ENCODE measurements at places on chromosomes 16 and 17. TPM values are rescaled to one million over a fixed set of nuclear protein-coding genes. Genes with fewer than 3 reads are reported as not detected.
A peak's percentile ranks its signal among the peaks of the same experiment; 100 is the strongest.

Gene NAA60
- total RNA-seq: 5.6 TPM

GRCh38 chr17:35732806-35733136 is 1.3 kb downstream of the RASL10B start:
- H3K27ac ChIP-seq: no peak overlapping the region
- no peaks in the 10 kb centered on the region for H3K27me3 ChIP-seq
- no peak overlapping the region for H3K4me3 ChIP-seq
- no peak for DNase-seq

Gene CYLD
- 37.3 TPM for total RNA-seq

Gene KRTAP2-4
- total RNA-seq: not detected

DNA sequence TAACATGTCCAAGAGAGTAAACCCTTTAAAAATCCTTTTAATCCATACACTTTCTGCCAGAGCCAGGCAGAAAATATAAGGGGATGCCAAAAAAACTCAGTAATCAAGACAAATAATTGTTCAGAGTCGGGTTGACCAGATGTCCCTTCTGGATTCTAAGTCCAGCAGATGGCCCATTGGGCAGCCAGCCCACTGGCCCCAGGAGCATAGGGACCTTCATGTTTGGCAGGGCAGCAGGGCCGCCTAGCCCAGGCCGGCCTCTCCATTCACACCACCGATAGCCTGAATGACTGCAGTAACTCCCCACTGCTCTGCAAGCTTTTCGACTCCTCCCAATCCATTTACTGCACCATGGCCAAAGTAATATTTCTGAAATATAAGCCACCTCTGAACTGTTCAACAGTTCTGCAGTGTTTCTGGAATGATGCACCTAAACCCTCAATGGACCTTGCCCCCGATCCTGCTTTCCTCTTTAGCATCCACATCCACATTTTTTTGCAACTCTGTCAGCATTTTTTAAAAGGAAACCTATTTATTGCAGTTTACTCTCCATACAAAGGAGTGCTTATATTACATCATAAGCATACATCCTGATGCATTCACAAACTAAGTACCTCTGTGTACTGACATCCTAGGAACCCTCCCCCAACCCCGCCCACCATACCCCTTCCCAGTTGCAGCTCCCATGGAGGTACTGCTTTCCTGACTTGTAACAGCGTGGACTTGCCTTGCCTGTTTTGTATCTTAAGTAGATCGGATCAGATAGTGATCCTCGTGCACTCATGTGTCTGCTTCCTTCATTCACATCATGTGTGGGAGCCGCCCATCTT is 46.4 kb downstream of the LDHD start:
- H3K27me3 ChIP-seq: no peaks in the 10 kb centered on the region
- no peak for DNase-seq
- no peaks in the 10 kb centered on the region for H3K36me3 ChIP-seq
- H3K4me3 ChIP-seq: no peak overlapping the region
- H3K4me1 ChIP-seq: peaks cover 11% of the 10 kb centered on the region

Gene MT3
- not detected for total RNA-seq

DNA sequence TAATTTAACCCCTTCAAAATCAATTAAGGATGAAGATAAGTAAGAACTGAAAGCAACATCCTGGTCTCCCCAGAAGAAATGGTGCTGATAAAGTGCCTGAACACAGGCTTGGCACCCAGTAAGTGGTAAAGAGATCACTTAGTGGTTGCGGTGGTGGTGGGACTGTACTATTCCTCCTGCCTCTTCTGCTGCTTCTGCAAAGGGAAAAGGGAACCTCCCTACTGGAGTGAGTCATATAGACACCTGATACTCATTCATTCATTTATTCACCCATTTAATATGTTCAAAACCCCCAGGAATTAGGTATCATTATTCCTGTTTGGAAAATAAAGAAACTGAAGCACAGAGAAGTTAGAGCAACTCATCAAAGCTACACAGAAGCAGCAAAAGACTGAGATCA is 60.6 kb downstream of the CDYL2 start:
- H3K36me3 ChIP-seq: no peaks in the 10 kb centered on the region
- H3K4me1 ChIP-seq: no peaks in the 10 kb centered on the region

Gene FBXL16
- total RNA-seq: 0.56 TPM

DNA sequence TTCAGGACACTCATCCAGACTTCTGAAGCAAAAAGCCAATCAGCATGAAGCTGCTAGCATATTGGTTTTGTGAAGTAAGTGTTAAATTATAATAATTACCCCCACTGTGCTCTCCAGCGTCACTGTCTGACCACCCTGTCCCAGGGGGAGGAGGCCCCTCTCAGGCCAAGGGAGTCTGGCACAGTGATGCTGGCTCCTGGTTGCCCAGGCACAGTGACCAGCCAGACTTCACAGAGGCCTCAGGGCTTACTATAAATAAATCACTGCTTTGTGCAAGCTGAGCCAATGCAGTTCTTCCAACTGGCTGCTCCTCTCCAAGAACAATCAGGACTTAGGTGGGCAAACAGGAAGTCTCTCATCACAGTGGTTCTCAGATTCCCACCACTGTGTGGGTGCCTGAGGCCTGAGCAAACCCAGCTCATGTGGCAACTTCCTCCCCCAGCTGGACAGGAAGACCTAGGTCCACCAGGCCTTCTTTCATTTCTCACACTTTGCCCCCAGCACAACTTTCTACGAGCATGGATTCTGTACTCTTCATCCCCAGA is 1.7 kb upstream of the DBNDD1 start:
- H3K4me1 ChIP-seq: peaks cover 10% of the 10 kb centered on the region
- no peaks in the 10 kb centered on the region for H3K27me3 ChIP-seq
- no peak overlapping the region for H3K4me3 ChIP-seq
- H3K36me3 ChIP-seq: no peaks in the 10 kb centered on the region
- peak overlapping the region; percentile 52 for H3K27ac ChIP-seq
- peak; percentile 76 for DNase-seq

- peaks cover 16% of the 10 kb centered on the region for H3K4me1 ChIP-seq
- H3K27ac ChIP-seq: peak overlapping the region; percentile 30
- no peaks in the 10 kb centered on the region for H3K27me3 ChIP-seq
- DNase-seq: peak; percentile 94
- no peaks in the 10 kb centered on the region for H3K36me3 ChIP-seq
- H3K4me3 ChIP-seq: no peak overlapping the region
Measured at GRCh38 chr17:64115822-64116534, 14.0 kb downstream of the ERN1 start.

DNA sequence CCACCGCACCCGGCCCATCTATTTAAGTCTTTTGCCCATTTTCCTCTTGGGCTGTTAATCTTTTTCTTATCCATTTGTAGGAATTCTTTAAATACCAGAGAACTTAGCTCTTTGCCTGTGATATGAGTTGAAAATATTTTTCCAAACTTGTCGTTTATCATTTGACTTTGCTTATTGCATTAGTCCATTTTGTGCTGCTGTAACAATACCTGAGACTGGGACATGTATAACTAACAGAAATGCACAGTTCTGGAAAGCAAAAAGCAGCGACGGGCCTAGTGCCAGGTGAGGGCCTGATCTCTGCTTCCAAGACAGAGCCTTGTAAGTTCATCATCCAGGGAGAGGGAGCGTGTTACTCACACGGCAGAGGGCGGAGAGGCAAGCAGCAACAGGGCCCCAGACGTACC is 25.6 kb upstream of the BHLHA9 start:
- H3K4me1 ChIP-seq: 0 out of 2 replicates have a peak, but pooled peaks cover 2% of the 10 kb centered on the region
- peak; percentile 33 for DNase-seq
- no peak overlapping the region for H3K27ac ChIP-seq
- H3K4me3 ChIP-seq: no peak overlapping the region
- peaks cover 2% of the 10 kb centered on the region for H3K27me3 ChIP-seq

- no peaks in the 10 kb centered on the region for H3K36me3 ChIP-seq
- H3K4me1 ChIP-seq: peaks cover 15% of the 10 kb centered on the region
- no peak overlapping the region for H3K27ac ChIP-seq
- H3K27me3 ChIP-seq: peaks cover 27% of the 10 kb centered on the region
- peak; percentile 21 for DNase-seq
Measured at GRCh38 chr17:28532050-28532960, 20.1 kb downstream of the UNC119 start.

DNA sequence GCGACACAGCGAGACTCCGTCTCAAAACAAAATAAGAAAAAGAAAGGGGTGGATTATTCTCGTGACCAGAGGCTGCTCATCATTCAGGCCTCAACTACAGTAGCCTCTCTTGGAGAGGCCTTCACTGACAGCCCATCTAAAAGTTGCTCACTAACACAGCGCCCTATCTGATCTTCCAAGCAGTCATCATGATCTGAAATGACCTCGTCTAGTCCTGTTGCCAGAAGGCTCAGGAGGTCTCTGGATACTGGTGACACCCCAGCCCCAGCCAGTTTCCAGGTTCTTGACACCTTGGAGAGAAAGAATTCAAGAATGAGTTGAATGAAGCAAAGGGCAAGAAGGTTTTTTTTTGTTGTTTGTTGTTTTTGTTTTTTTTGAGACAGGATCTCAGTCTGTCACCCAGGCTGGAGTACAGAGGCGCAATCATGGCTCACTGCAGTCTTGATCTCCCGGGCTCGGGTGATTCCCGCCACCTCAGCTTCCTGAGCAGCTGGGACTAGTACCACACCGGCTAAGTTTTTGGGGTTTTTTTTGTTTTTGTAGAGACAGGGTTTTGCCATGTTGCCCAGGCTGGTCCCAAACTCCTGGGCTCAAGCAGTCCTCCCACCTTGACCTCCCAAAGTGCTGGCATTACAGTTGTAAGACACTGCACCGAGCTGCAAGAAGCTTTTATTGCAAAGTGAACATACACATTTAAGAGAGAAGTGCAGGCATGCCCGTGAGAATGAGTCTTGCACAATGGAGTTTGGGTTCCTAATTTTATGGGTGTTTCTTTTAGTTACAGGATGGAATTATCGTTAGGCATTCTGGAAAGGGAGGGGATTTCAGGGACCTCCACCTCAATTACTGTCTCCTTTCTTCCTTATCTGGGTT is 2.7 kb upstream of the ZC3H7A start:
- DNase-seq: no peak
- H3K4me1 ChIP-seq: peaks cover 19% of the 10 kb centered on the region
- peaks cover 3% of the 10 kb centered on the region for H3K36me3 ChIP-seq
- H3K27ac ChIP-seq: no peak overlapping the region

Gene USB1
- total RNA-seq: 23.1 TPM

- H3K4me3 ChIP-seq: no peak overlapping the region
- H3K27me3 ChIP-seq: peaks cover 20% of the 10 kb centered on the region
- DNase-seq: no peak
- no peaks in the 10 kb centered on the region for H3K36me3 ChIP-seq
- H3K27ac ChIP-seq: no peak overlapping the region
Measured at GRCh38 chr17:58360296-58361063, 8.5 kb upstream of the SUPT4H1 start.

DNA sequence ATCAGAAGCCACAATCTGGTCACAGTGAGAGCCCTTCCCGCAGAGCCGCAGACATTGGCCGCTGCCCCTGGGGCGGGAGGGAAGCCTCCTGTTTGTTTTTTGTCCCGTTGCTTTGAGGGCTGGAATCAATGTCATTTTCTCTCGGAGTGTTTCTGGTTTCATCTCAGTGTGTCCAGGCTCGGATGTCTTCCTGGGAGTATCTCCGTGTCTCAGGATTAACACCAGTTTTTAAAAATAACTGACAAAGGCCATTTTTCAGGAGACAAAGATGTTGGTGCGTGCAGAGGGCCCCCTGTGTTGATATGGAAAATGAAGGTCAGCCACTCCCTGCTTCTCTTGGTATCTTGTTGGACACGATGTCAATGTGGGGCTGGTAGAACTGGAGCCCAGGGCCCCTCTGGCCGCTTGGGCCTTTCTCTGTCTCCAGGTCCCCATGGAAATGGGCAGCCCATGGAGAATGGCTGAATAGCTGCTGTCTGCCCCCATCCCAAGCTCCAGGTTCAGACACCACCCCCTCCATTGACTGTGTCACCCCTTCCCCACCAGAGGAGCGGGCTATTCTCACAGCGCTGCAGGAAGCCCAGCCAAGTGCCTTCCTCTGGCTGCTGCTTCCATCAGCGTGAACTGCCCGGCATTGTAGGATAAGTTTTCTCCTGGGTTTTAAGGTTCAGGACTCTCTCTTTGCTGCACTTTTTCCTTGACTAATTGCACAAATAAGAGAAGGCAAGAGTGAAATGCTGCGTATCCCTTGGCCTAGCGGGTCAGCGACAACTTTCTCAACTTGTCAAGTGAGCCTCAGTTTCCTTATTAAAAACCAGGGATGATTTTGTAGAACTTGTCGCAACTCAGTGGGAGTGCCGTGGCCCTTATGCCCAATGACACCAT is 72.2 kb upstream of the METTL9 start:
- no peak for DNase-seq
- no peaks in the 10 kb centered on the region for H3K36me3 ChIP-seq
- H3K27me3 ChIP-seq: peaks cover 9% of the 10 kb centered on the region
- H3K4me1 ChIP-seq: peaks cover 4% of the 10 kb centered on the region
- H3K27ac ChIP-seq: no peak overlapping the region
- H3K4me3 ChIP-seq: no peak overlapping the region

Measured in IMR-90 (cell line).